RWPE1 (cell line): ENCODE measurements at places on chromosomes 11 and 22.

DNA sequence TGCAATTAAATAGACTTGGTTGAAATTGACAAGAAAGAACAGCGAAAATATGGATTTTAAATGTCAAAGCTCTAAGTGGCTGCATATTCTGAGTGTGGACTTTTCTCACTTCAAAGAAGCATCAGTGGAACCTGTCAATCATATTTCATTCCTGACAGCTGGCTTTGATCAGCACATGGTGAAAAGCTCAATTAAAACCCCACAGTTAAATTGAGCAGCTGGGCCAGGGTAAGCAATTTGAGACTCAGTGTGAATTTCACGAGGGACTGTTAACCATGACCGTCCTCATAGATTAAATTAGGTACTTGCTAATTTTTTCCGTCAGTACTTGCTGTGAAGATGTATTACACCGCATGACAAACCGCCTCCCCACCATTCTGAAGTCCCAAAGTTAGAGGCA lies 11.0 kb upstream of the OR10D3 start:
- no peak for DNase-seq

- no peak for DNase-seq
Measured at GRCh38 chr11:95353706-95354105, 122.7 kb upstream of the SESN3 start.

GRCh38 chr22:30878516-30879414 lies 89.8 kb downstream of the MORC2 start:
- DNase-seq: no peak

DNA sequence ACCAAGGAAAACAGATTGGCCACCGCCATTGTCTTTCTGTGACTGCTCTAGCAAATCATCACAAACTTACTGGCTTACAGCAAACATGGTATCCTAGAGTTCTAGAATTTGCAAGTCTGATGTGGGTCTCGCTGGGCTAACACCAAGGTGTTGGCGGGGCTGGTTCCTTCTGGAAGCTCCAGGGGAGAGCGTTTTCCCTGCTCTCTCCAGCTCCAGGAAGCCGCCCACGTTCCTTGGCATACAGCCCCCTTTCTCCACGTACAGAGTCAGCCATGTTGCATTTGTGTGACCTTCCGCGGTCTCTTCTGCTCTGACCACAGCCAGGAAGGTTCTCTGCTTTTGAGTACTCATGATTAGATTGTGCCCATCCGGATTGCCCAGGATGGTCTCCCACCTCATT lies 27.5 kb downstream of the TBC1D22A start:
- no peak for DNase-seq

- DNase-seq: no peak
Measured at GRCh38 chr22:48797731-48798130, 1029.9 kb downstream of the BRD1 start.

DNA sequence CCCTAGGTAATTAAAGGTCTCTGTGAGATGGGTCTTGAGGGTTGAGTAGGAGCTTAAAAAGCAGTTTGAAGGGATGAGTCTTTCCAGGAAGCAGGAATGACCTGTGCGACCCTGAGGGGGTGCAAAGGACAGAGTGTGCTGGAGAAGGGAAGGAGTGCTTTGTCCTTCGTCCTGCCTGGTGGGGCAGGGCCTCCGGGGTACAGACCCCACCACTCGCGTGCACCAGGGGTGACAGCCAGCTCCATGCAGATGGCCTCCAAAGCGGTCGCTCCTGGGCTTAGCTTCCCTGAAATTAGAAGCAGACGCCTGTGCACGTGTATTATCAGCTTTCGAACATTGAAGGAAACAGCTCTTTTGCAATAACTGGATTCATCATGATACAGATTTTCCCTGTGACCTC lies 959.8 kb downstream of the BRD1 start:
- DNase-seq: no peak

DNA sequence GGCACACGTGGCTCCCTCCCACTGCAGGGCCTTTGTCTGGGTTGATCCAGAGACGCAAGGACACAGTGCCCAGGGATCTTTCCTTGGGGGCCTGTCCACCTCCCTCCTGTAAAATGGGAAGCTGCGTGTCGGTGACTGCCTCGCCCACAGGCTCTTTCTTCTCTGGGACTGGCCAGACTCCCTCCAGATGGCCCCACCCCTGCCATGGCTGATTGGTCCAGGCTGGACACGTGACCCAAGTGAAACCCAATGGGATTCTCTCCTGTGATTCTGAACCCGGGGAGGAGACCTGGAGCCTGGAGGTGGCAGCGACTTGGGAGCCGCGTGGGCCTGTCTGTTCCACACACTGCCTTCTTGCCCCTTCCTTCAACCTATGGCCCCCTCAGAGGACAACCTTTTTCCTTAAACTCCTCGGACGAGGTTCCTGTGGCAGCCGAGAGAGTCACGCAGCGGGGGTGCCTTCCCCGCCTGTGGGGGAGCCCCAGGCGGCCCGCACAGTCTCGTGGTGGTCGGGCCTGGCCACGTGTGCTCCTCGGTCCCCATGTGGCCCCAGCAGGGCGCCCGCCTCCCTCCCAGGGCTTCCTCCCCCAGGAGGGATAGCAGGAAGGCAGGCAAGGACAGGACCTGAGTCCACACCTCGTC lies 12.4 kb upstream of the MPPED1 start:
- DNase-seq: no peak

DNA sequence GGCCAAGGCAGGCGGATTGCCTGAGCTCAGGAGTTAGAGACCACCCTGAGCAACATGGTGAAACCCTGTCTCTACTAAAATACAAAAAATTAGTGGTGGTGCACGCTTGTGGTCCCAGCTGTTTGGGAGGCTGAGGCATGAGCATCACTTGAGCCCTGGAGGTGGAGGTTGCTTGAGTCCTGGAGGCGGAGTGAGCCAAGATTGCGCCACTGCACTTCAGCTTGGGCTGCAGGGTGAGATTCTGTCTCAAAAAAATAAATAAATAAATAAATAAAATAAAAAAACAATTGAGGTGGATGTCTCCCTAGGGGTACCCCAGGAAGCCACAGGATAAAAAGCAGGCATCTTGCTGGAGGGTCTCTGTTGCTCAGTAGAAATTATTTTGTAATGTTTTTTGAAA lies 14.1 kb downstream of the PTPRJ start:
- no peak for DNase-seq

DNA sequence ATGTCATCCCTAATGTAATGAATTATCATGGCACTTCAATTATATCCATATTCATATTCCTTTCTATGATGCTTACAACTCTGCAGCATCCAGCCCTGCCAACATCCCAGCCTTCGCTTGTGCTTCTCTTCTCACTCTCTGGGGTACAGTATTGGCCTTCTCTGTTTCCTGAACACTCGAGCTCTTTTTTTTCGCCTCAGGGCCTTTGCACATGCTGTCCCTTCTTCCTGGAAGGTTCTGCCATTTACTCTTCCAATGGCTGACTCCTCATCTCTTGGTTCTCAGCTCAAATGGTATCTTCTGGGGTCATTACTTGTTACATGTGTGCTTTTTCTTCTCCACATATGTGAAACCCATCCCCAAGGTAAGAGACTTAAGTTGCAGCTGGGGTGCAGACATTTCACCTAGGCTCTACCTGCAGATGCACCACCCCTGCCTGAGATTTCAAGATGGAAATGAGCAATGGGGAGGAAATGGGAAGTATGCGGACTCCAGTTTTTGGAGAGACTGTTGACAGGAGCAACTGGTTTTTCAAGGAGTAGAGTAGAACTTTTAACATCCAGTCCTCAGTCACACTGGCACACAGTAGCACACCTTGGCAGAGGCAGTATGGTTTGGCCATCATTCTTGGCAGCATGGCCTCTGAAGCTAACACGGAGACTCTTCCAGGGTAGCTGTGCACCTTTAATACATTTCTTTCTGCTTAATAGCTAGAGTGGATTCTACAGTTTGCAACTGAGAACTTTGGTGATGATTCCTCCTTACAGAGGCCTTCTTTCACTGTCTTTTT lies 42.4 kb upstream of the DMC1 start:
- no peak for DNase-seq

GRCh38 chr11:39078465-39078864 lies 2381.0 kb downstream of the LRRC4C start:
- DNase-seq: no peak

- DNase-seq: peak; percentile 63
Measured at GRCh38 chr11:3022982-3023381, 30.9 kb upstream of the NAP1L4 start.

- DNase-seq: no peak
Measured at GRCh38 chr11:65113361-65113756, 1.7 kb downstream of the TM7SF2 start.

GRCh38 chr22:20963201-20964052 lies 3.6 kb upstream of the AIFM3 start:
- no peak for DNase-seq

DNA sequence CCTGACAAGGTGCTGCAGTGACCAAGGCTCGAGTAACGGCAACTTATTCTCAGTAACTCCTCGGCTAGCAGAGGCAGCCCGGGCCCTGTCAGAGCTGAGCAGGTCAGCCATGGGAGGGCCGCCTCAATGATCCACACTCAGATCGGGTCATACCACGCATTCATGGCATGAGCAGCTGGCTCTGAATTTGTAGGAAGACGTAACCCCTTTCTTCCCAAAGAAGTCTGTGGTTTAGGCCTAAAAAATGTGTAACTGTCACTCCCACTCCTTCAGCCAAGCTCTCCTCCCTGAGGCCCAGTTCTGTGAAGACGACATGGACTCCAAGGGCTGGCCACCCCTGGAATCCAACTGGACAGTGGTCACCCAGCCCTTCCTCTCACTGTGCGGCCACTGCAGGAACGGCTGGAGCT lies 30.0 kb downstream of the PPP2R1B start:
- no peak for DNase-seq

- DNase-seq: no peak
Measured at GRCh38 chr11:62372871-62373270, 35.6 kb downstream of the ASRGL1 start.

GRCh38 chr11:119340335-119341221 lies at the start of gene C1QTNF5:
Gene C1QTNF5 (minus strand): TSS chr11:119340883. CDS start chr11:119340397, 486 bp downstream.
- DNase-seq: no peak

GRCh38 chr11:105699203-105699602 lies 89.3 kb downstream of the GRIA4 start:
- DNase-seq: no peak

- peak; percentile 6 for DNase-seq
Measured at GRCh38 chr11:127620671-127621070, 620.1 kb upstream of the KIRREL3 start.

DNA sequence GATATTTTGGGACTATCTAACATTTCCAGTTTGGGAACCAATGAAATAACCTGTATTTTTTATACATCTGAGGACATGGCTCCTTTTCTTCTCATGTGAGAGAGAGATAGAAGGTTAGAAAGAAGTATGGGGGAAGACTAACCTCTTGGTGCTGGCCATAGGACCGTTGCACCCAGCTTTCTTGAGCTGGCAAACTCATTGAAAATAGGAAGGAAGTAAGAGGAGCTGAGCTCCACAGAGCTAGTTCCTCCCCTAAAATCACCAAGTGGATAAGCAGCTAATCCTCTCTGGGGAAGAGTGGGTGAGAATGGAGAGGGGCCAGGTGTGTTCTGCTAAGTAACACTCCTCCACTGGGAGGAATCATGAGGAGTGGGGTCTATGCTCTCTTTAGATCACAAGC lies 387.4 kb upstream of the CADM1 start:
- DNase-seq: no peak

GRCh38 chr11:107501713-107502112 lies 44.1 kb upstream of the CWF19L2 start:
- DNase-seq: no peak

DNA sequence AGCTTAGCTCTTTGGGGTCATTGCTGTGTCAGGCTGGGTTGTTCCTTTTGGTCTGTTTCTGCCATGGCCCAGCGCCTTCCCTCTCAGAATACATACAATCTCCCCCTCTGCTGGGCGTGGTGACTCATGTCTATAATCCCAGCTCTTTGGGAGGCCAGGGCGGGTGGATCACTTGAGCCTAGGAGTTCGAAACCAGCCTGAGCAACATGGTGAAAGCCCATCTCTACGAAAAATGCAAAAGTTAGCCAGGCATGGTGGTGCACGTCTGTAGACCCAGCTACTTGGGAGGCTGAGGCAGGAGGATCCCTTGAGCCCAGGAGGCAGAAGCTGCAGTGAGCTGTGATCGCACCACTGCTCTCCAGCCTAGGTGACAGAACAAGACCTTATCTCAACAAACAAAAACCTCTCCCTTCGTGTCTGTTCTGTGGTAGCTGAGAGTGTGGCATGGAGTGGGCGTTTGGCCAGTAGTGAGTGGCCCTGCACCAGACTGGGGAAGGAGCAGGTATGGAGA lies 46.7 kb upstream of the RAB1B start:
- no peak for DNase-seq

DNA sequence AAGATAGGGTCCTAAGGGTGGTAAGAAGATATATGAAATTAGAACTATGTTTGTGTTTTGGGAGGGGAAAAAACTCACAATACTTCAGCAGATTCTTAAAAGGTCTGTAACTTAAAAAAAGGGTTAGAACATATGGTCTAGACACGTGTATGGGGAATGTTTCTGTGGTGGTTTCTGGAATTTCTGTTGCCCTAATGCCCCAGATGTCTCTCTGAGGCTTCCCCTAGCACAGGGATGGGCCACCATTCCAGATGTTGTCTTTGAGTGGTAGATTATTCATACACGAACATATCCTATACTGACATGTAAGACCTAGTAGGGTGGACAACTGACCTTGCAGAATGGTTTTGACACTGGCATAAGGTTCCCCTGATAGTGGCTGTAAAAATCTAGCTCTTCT lies 26.2 kb downstream of the EHF start:
- no peak for DNase-seq

GRCh38 chr22:46003271-46004091 lies 26.5 kb upstream of the WNT7B start:
- no peak for DNase-seq

DNA sequence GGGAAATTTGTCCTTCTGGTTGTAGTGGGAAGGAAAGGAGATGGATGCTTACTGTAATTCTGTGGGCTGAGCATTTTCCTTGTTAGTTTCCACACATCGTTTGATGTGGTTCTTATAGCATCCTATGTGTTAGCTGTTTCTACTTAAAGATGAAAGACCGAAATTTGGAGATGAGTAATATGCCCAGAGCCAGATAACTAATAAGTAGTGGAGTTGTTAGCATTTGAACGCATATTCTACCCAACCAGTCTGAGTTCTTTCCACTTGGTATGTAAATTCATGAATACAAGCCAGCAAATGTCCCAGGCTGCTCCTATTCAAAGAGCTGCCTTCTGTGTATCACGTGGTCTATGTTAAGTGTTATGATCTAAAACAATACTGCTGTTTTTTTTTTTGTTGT lies 14.6 kb downstream of the SPECC1L start:
- DNase-seq: no peak

GRCh38 chr11:100188137-100188783 lies 498.8 kb upstream of the ARHGAP42 start:
- no peak for DNase-seq

- DNase-seq: no peak
Measured at GRCh38 chr11:297051-297585, 2.2 kb downstream of the IFITM5 start.
